Activated naive CD4-positive, alpha-beta T cell (primary cell): ENCODE measurements at places on chromosomes 5 and 9.

GRCh38 chr5:86557920-86558319, 59.8 kb upstream of the COX7C start:
- DNase-seq = no peak

DNA sequence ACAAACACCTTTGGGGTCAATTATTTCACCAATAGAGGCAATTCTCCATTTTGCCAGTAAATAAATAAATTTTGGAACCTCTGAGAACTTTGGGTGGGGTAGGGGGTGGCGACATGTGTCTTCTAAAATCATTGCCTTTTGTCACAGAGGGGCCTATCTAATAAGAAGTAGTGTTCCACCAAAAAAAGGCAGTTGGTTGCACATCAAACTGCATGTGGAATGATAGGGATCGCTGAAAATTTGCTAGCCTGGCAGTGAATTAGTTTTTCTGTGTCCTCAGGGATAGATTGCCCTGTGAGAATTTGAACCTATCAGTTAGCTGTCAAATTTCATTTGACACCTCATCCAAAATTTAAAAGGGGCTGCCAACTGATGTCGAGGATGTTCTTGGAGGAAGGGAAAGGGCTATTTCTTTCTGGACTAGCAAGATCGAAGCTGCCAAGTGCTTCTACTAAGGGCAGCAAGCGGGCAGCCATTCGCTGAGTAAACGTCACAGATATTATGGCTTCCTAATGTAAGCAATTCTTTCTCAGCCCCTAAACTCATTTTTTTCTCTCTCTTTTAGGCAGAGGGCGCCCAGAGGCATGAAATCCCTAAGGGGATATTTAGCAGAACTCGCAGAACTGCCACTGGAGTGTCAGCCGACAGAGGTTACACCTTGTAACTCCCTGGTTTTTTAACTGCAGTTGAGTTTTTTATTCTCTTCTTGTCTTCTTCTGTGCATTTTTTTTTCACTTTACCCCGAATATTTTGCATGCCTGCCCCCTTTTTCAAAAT, 2208.1 kb upstream of the WWC1 start:
- DNase-seq = no peak

GRCh38 chr9:91660521-91660920, 236.9 kb upstream of the NFIL3 start:
- DNase-seq = no peak

DNA sequence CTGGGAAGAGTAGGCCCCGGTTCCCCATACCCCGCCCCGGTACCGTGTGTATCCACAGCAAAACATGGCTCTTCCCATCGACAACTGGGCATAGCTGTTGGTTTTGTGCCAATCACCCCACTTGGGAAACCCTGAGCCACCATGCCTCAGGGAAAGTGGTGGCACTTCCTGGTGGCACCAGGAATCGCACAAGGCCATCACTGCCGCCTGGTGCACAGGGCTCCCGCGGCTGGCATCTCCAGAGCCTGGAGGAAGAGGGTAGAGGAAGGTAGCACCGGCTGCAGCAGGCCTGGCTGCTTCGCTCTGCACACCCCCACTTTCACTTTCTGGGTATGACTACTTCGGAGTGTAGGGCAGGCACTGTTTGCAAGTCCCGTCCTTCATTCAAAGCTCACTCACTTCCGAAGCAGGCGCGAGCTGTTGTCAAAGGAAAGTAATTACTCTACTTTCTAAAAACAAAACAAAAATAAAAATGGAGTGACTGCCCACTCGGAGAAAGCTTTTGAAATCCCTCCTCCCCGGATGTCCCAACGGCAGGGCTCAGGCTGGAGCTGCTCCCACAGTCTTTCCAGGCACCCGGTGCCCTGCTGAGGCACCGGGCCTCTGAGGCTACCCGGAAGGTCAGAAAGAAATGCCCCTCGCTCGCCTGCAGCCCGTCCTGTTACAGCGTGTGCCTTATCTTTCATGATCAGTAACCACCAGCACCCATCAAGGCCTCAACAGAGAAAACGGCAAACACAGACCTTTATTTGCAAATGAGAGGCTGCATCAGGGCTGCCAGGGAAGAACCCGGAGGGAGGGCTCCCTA, 2.0 kb downstream of the BRD3 start:
- no peak for DNase-seq

DNA sequence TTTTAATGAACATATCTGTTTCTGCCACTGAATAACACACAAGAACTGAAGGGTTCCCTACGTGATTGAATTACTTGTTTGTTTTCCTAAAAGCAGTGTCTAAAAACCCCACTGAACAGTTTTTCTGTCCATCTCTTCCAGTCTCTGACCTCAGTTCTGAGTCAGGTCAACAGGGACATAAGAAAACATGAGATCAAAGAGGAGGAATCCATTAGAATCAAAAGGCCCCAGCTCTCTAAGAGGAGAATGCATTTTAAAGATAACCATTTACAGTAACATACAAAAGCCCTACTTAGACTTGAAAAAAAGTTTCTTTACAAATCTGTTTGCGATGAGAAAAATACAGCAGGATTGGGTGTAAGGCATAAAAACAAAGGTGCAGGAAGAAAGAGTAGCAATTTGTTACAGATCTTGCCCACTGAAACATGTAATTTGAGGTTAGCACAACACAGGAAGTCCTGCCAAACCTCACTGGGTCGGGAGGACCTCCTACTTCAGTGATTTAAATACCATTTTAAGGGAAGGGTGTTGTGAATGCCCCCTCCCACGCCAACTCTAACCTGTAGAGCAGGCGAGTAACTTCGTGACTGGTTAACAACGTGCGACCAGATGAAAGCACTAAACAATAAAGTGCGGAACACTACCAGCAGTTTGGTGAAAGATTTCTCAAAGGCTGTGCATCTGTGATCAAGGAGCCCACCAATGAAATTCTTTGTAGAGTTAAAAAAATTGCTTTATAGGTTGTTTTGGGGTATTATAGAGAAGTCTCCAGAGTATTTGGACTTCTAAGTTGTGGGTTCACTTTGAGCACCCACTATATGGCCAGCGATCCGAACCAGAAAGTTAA, 1.3 kb downstream of the QSOX2 start:
- DNase-seq = peak; percentile 21

GRCh38 chr9:109013679-109014607, 644 bp upstream of the CTNNAL1 start:
- no peak for DNase-seq

GRCh38 chr9:114480746-114481435, 24.4 kb downstream of the WHRN start:
- no peak for DNase-seq

GRCh38 chr9:136416427-136416826, 6.0 kb downstream of the PMPCA start:
- DNase-seq = no peak

- no peak for DNase-seq
Observed at GRCh38 chr5:82884821-82885471, 192.2 kb downstream of the TMEM167A start.
